ENCODE measurements at places on chromosomes 1 and 21.

GRCh38 chr1:59761443-59761842 lies 53.3 kb upstream of the HOOK1 start:
- peak; percentile 22 for DNase-seq

- no peak for DNase-seq
Observed at GRCh38 chr1:16717336-16718098, 22.8 kb upstream of the RNU1-4 start.

- peak; percentile 97 for DNase-seq
Observed at GRCh38 chr1:92485381-92486250, 1.1 kb downstream of the GFI1 start.

GRCh38 chr1:208977012-208977411 lies 606.5 kb upstream of the CAMK1G start:
- DNase-seq, result no peak

DNA sequence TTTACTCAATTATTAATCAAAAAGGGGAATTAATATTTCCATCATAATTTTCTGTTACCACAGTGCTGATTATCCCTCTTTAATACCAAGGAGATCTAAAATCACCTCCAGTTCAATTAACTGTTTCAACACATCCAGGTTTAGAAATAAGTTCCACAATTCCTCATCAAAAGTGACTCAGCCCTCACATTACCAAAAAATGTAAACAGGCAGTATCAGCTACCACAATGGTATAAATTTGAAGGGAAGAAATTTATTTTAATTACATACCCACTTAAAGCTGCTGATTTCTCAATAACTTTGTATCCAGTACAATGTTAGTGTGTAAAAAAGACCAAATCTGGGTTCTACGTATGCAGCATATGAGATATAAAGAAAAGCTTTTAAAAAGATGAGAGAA lies 51.9 kb downstream of the EIF4G3 start:
- DNase-seq, result no peak

- no peak for DNase-seq
Observed at GRCh38 chr1:213124590-213124989, 73.5 kb downstream of the RPS6KC1 start.

DNA sequence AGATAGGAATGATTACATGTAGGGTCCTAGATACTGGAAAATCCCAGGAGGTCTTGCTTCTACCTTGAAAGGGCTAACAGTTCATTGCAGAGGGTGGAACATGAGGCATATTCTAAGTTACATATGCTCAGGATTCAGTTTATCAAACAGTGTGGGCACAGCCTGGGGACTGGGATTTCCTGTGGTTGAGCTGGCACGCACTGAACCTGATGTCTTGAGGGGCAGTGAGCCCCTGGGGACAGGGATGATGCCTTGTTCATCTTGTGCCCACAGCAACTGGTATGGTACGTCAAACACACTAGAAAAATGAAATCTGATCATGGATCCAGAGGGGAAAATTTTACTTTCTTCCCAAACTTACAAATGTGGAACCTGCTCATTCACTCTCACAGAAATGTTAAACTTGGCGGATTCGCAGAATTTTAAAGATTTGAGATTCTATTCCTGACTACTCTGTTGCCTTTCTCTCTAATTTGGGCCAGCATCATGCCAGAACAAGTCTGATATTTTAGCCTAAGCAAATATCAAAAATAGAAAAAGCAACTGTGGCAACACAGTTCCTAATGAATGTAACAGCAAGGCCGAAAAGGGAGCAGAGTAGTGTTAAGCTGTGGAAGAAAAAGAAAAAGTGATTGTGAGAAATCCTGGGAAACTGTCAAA lies 68.2 kb upstream of the COL24A1 start:
- no peak for DNase-seq

- no peak for DNase-seq
Observed at GRCh38 chr1:69055194-69055593, 512.5 kb upstream of the LRRC7 start.

DNA sequence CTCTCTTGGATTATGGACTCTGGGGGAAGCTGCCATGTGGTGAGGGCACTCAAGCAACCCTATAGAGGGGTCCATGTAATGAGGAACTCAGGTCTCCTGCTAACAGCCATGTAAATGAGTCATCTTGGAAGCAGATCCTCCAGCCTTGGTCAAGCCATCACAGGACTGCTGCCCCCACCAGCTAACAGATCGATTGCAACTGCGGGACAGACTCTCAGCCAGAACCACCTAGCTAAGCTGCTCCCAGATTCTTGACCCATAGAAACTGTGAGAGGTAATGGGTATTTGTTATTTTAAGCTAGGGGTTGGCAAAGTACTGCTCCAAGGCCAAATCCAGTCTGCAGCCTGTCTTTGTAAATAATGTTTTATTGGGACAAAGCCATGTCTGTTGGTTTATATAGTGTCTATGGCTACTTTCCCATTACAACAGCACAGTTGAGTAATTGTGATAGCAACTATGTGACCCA lies 27.6 kb upstream of the MAP3K7CL start:
- DNase-seq, result no peak
